Stimulated activated CD4-positive, alpha-beta T cell treated with anti-CD3 and anti-CD28 coated beads, Interleukin-4, amount 100 ng/mL, for 24 hours (primary cell): ENCODE measurements at places on chromosomes 12 and 14.
A peak's percentile ranks its signal among the peaks of the same experiment; 100 is the strongest.

GRCh38 chr12:79186506-79186905 lies 321.9 kb downstream of the SYT1 start:
- DNase-seq = no peak

GRCh38 chr14:71354801-71355200 lies 447.5 kb downstream of the PCNX1 start:
- no peak for DNase-seq

GRCh38 chr12:6222078-6222654 lies 22.0 kb downstream of the CD9 start:
- no peak for DNase-seq

DNA sequence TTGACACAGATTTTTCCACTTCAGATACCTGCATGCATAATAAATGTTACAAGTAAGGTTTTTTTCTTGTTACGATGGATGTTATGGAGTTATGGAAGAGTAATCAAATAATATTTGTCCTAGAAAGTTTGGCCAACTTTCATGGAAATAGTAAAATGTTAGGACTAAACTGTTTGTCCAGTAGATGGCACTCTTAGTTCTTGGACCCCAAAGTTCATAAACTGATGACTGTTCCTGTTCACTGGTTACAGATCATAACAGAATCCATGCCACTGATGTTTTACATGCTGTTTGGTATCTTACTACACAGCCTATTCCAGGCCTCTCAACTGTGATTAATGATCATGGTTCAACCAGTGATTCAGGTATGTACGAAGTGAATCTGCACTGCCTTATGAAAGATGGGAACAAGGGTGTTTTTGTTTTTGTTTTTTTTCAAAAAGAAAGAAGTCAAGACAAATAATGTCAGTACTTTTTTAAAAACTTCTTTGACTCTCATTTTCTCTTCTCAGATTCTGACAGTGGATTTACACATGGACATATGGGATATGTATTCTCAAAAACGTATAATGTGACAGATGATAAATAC lies 48.8 kb upstream of the SLCO1C1 start:
- DNase-seq = no peak

GRCh38 chr12:72082986-72083820 lies 144.6 kb downstream of the TPH2 start:
- DNase-seq = no peak

GRCh38 chr14:100190126-100190525 lies 30.7 kb upstream of the DEGS2 start:
- DNase-seq = no peak

DNA sequence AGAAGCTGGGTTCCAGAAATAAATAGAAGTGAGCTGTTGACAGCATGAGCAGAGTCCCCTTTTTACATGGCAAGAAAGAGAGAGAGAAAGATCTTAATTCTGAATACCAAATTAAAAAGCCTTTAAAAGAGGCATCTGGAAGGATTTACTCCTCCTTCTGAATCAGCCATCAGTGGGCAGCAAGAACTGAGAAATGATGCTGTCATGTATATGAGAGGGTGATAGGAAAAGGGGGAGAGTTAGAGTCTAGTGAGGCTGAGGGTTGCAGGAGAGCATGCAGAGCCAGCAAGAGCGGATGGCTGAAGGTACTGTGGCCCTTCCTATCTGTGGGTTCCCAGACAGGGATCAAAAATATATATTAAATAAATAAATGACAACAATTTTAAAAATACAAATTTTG lies 34.5 kb upstream of the GNG2 start:
- no peak for DNase-seq

- DNase-seq = no peak
Measured at GRCh38 chr14:63764620-63765139, 36.8 kb upstream of the SGPP1 start.

DNA sequence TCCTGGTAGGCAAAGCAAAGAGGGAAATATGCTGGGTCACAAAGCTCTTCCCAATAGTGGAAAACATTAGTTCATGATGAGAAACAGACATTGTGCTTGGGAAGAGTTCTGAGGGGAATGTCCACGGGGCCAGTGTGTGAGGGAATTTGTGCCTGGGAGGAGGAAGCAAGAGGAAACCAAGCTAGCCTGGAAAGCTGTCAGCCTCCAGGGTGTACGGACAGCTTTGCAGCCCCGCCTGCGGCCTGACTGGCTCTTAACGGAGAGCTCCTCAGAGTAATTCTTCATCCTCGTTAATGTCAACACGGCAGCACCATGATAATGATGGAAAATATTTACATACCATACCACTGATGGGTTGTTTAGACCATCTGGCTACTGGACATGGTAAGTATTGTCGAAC lies 32.4 kb downstream of the PITPNM2 start:
- no peak for DNase-seq

- no peak for DNase-seq
Measured at GRCh38 chr14:101219896-101220703, 316.6 kb upstream of the RTL1 start.

- DNase-seq = no peak
Measured at GRCh38 chr12:33752854-33753253, 269.4 kb upstream of the ALG10 start.

DNA sequence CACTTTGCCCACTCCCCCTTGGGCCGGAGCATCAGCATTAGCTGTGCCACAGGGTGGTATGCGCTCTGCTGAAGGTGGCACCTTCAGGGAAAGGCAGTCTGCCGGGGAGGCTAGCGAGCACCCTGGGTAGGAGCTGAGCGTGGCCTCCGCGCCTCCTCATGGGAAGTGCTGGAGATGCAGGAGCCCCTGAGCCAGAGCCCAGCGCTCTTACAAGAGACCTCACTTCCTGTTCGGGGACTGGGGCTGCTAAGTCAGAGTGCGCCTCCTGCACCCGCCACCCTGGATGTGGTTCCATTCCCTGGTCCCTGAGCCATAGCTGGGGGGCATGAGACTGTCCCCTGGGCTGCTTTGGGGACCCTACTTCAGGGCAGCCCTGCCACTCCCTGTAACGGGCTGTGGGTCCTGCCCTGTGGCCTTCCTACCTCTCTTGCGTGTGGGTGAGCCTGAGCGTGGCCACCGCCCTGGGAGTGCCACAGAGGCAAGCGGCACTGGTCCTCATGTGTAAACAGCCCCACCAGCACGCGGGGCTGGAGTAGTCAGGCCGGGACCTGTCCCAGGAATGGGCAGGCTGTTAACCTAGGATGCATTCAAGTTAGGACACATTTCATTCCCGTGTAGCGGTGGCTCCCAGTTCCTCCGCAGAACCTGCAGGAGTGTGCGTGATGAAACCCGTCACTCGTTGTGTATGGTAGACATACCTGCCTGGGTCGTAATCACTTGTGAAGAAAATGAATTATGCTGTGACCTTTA lies 19.4 kb downstream of the COA8 start:
- DNase-seq = no peak

- DNase-seq = no peak
Measured at GRCh38 chr12:123058980-123059379, 78.5 kb downstream of the ARL6IP4 start.

GRCh38 chr12:118061873-118062843 lies 1.2 kb upstream of the WSB2 start:
- peak; percentile 23 for DNase-seq

DNA sequence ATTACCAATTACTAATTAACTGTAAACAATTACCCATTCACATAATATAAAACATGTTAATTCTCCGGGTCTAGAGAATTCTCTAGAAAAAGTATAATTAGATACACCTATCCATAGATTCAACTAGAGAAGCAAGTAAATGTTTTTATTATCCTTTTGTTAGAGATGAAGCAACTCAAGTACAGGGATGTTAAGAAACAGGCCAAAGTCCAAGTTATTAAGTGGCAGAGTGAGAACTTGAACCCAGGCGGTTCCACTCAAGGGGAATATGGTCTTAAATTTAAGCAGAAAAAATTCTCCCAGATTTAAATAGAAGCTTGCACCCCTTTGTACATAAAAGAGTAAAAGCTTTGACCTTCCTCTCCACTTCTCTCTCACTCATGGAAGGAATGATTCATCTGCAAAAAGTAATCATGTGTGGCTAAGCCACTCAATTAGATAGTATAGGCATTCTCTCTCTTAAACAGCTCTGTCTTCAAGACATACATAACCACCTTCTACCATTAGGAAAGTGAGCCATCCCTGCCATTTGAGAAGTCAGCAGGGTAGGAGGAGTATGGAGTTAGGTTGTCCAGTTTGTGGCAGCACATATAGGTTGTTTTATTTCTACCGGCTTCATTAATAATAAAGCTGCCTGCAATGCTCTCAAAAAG lies 34.1 kb downstream of the ERGIC2 start:
- no peak for DNase-seq

- no peak for DNase-seq
Measured at GRCh38 chr12:21757735-21758134, 16.8 kb downstream of the KCNJ8 start.

- peak; percentile 27 for DNase-seq
Measured at GRCh38 chr12:4215229-4216186, 58.1 kb upstream of the CCND2 start.

GRCh38 chr14:33026850-33027430 lies 88.3 kb downstream of the NPAS3 start:
- DNase-seq = no peak
